ENCODE measurements at places on chromosomes 3 and 15. TPM values are rescaled to one million over a fixed set of nuclear protein-coding genes. Genes with fewer than 3 reads are reported as not detected.

Gene SECISBP2L
- polyA plus RNA-seq, result 6.8 TPM

Gene HRG
- 0.20 TPM for polyA plus RNA-seq

Gene TTLL13
- 0.02 TPM for polyA plus RNA-seq

DNA sequence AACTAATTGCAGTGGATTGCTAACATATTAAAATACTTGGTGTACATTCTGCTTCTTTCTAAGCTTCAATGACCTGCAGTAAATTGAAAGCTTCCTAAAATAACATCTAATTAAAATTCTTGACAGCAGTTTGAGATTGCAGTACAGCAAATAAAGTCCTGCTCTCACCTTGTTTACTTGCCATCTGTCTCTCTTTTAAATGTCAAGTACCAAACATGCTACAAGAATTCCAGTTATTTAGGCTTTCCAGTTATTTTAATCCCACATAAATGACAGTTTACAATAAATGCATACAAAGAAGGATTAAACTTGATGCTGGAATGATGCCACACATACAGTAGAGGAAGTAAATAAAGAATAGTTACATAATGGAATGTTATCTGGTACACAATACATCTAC, 33.2 kb downstream of the CBLB start:
- DNase-seq, result no peak

- DNase-seq, result no peak
These were observed 26.3 kb upstream of the GMPPB start for GRCh38 chr3:49750056-49750455.

- DNase-seq, result no peak
These were observed 372.2 kb downstream of the VGLL3 start for GRCh38 chr3:86618706-86619105.

DNA sequence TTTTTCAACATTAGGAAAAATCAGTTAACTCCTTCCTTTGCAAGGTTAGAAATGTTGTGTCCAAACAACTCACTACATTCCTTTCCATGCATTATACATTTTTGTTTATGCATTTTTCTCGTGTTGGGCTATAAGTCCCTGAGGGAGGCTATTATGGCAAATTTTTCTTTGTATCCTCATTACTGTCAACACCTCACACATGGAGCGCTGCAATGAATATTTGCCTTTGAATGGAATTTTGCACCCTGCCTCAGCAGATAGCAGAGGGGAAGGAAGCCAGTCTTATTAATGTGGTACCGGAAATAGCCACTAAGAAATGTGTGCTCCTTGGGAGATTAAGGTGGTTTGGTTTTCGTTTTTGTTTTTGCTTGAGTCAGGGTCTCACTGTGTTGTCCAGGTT, 134.7 kb downstream of the THSD4 start:
- DNase-seq, result no peak
